ENCODE measurements at places on chromosomes 12 and 14. TPM values are rescaled to one million over a fixed set of nuclear protein-coding genes. Genes with fewer than 3 reads are reported as not detected.

- H3K27me3 ChIP-seq: no peaks in the 10 kb centered on the region
- H3K4me3 ChIP-seq: no peak overlapping the region
- H3K4me1 ChIP-seq: no peaks in the 10 kb centered on the region
- H3K27ac ChIP-seq: no peak overlapping the region
Measured at GRCh38 chr14:70144046-70144445, 44.7 kb downstream of the SLC8A3 start.

GRCh38 chr14:63764103-63764502 is 36.2 kb upstream of the SGPP1 start:
- H3K27me3 ChIP-seq: no peaks in the 10 kb centered on the region
- H3K36me3 ChIP-seq: no peaks in the 10 kb centered on the region
- DNase-seq: no peak
- no peaks in the 10 kb centered on the region for H3K4me1 ChIP-seq

LBHD2 gene
- not detected for total RNA-seq

- no peak overlapping the region for H3K27ac ChIP-seq
- H3K27me3 ChIP-seq: no peaks in the 10 kb centered on the region
- no peaks in the 10 kb centered on the region for H3K36me3 ChIP-seq
- H3K4me3 ChIP-seq: no peak overlapping the region
- no peak for DNase-seq
Measured at GRCh38 chr12:27185234-27186021, 58.7 kb upstream of the STK38L start.

- no peaks in the 10 kb centered on the region for H3K36me3 ChIP-seq
- no peaks in the 10 kb centered on the region for H3K27me3 ChIP-seq
- peak; percentile 51 for DNase-seq
- no peak overlapping the region for H3K27ac ChIP-seq
- H3K4me3 ChIP-seq: no peak overlapping the region
- H3K4me1 ChIP-seq: no peaks in the 10 kb centered on the region
Measured at GRCh38 chr14:72420749-72421474, 473.0 kb downstream of the DPF3 start.

Measured in right lobe of liver (tissue), 6 donors.